D721Med (cell line): ENCODE measurements at places on chromosomes 2 and 18.

DNA sequence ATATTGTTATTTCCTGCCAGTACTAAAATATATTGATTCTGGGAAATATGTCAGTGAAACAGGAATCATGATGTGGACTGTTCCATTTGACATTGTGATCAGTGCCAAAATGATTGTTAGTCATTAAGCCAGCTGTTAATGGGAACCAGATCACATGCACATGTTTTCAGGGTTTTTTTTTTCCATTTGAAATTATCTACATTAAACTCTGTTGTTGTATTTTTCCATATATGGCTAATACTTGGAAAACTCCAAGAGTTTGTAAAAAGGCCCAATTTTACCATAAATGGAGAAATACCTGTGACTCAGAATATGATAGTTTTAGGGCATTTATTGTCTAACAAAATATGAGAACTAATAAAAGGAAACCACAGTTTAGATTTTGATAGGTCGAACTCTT, 13.4 kb downstream of the ITGAV start:
- no peak for DNase-seq

DNA sequence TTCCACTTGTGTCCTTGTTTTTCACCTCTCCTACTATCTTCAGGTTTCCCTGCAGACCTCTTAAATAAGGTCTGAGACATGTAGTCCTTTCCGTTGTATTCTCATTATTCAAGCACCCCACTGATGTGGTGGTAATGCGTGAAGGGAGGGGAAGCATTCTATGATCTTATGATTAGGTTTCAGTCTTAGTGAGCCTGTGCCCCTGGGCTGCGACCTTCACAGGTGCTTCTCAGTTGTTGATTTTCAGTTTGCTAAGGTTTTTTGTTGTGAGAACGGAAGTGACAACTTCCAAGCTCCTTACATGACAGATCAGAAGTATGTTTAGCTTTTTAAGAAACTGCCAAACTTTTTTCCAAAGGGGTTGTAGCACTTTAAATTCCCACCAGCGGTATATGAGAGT, 41.3 kb downstream of the VPS54 start:
- no peak for DNase-seq

GRCh38 chr18:58882044-58882443, 17.4 kb downstream of the ZNF532 start:
- DNase-seq, result no peak

GRCh38 chr2:20446255-20446916, 488 bp upstream of the RHOB start:
- no peak for DNase-seq

DNA sequence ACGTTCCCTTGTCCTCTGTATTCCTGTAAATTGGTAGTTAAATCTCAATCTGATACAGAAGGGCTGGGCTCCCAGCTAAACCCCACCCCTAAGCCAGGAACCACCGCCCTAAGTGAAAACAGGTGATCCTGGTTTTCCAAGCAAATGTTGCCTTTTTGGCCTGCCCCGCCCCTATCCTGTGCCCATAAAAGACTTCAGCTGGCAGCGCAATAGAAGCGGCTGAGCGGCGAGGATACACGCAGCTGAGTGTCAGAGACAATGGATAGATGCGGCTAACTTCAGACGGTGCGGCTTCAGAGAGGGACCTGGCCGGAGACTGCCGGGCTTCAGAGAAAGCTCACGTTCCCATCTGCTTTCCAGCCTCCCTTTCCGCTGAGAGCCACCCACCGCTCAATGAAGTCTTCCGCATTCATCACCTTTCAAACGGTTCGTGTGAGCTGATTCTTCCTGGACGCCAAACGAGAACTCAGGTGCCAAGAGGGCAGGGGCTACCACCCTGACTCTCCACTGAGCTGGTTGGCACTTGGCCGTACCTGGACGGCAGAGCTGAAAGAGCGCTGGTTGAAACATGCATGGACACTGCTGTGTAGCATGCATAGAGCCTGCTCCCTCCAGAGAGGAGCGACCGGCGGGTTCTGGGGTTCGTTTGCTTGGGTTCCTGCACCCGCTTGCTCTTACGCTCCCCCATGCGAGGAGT, 49.5 kb upstream of the POLE4 start:
- DNase-seq, result no peak
